HT1080 (cell line): ENCODE measurements at places on chromosomes 12 and 14.

GRCh38 chr14:65191716-65192115 lies 89.4 kb upstream of the MAX start:
- no peak for DNase-seq

DNA sequence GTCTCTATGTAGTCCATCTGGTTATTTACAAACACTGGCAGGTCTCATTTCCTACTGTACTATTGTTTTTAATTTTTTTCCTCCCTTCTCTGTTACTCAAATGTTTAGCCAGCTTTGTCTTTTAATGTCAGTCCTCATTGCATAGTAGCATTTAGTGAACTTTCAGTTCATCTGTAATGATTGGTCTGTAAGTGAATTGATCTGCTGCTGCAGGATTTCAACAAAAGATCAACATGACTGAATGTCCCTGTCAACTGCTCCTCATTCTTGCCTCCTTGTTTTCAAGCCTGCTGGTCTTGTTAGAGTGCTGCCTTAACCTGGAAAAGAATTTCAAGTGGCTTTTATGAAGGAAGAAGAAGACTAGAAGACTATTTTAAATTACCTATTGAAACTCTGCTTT lies 19.3 kb upstream of the AVPR1A start:
- no peak for DNase-seq

DNA sequence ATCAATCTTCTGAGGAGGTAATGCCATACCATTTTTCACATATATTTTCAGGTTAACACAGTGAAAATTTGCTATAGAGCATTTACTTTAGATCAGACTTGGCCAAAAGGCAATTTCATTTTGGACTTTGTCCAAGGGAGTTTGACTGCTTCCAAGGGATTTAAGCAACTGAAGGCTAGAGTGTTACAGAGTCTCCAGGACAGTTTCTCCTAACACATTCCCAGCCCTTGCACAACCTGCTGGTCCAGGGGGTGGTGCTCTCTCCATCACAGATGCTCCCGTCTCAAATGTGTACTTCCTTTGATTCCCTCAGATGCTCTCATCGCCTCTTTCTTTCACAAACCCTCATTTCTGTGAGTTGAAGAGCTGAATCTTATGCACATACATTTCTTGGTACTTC lies 143.1 kb downstream of the TPH2 start:
- no peak for DNase-seq

GRCh38 chr12:131963381-131963780 lies 13.6 kb downstream of the EP400 start:
- no peak for DNase-seq

DNA sequence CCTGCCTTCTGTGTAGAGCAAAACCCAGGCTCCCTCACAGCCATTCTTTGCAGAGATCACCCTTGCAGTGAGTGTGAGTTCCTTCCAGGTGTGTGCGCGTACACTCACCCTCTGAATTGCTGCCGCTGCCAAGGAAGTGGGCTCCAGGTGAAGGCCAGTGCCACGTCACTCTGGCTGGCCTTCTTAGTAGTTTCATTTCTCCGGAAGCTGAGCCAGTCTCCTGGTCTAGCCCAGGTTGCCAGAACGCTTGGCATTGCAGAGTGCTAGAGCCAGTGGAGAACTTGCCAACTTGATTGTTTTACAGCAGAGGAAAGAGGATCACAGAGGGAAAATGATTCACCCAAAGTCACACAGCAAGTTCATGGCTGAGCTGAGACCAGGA lies 11.0 kb downstream of the CBLN3 start:
- DNase-seq = peak; percentile 47
